T-helper 17 cell (primary cell): ENCODE measurements at places on chromosomes 3 and 15. TPM values are rescaled to one million over a fixed set of nuclear protein-coding genes. Genes with fewer than 3 reads are reported as not detected.

CDAN1 gene
- 18.2 TPM for total RNA-seq

DNA sequence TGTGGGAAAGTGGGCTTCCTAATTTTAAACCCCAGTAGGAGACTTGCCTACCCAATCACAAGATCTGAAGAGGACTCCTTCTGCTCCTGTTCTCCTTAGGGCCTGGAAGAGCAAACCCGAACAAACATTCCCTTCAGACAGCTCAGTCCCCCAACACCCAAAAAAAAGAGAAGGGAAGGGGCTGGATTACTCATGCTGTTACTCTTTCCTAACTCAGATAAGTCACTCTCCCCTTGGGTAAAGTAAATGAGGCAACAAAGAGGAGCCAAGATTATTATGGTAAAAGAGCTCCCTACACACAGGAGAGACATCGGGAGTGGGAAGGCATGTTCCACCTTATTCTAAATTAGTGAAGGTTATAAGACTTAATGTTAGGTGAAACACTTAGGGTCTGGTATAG is 18.1 kb upstream of the LEKR1 start:
- DNase-seq, result no peak

DNA sequence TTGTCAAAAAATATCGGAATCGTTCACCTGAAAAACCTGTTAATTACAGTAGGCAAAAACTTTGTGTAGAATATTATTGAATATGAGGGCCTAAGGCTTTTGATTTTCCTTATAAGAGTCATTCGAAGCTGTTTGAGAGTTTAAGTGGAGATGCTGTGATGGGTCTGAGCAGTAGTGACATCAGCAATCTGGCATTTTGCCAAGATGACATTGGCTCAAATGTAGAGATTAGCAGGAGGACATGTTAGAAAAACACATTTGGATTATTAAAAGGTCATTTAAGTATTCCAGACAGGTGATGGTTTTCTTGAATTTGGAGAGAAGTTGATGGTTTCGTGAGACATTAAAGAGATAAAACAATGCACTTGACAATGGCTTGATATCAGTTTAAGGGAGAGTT is 12.9 kb downstream of the OR5AC2 start:
- no peak for DNase-seq

GJD2 gene
- not detected for total RNA-seq

KNL1 gene
- total RNA-seq, result 4.6 TPM

DNA sequence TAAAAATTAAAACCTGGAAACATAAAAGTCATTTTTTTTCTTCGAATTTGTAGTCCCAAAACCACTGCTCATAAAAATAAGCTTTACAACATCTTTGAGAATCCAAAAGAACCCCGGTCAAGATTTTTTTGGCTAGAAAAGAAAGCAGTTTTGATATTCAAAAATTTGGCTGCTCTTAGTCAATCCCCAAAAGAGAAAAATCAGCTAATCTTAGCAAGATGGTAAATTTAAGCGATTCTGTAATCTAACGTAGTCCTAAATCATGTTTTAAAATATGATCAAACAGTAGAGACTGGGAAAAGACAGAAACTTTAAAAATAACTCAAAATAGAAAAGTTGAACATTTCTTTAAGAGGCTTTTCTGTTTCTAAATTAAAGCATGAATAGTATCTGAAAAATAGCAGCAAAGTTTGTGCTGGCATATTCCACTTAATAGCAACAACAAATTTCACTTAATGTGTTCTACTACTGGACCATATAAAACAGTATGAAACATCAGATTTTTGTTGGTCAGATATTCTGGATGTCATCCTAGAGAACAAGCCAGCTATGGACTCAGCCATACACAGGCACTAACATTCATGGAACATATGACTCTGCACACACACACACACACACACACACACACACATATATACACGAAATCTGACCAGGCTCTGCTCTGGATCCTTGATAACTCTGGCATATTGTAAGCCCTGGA is 19.1 kb upstream of the NR2F2 start:
- no peak for DNase-seq

DNA sequence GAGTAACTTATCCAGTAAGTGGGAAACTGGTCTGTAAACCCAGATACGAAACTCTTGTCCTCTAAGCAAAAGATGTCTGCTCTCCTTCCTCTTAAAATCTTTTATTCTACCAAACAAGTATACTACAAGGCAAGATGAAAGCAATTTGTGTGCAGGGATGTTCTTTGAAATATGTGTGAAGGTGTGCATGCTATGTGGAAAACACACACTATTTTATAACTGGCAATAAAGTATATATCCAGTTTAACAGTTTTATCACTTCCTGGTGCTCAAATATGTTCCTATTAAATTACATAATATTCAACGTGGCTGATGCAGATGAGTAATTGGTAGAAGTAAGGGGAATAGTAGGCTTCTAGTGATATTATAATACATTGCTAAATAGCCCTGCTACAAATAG is 566.5 kb downstream of the ROBO2 start:
- no peak for DNase-seq

DNA sequence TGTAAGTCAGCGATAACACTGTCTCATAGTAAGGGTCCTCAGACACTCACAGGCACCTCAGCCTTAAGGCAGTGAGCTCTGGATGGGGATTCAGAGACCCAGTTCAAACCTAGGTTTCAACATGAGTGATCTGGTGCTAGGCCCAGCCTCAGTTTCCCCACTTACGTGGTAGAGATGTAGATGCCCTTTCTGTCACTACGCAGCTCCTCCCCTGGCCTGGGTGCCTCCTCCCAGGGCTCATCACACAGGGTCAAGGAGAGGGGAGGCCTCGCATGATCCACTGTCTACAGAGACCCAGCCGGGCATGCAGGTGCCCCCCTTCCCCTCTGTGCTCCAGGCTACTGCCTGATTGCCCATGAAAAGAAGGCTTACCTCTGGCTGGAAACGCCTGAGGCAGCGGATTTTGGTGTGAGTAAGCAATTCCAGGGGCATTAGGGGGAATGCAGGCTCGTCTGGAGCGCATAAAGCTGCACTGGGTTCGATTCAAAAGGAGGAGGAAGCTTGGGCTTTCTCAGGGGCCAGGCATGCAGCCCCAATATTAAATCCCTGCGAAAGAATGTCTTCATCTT is 69.8 kb upstream of the ANKRD34C start:
- DNase-seq, result no peak

- no peak for DNase-seq
These were observed 5.0 kb upstream of the PRRT3 start for GRCh38 chr3:9957214-9957613.

GRCh38 chr3:50441424-50442217 is 61.8 kb downstream of the CACNA2D2 start:
- DNase-seq, result no peak

SYNPR gene
- total RNA-seq, result not detected

- no peak for DNase-seq
These were observed 153.2 kb downstream of the CTNNB1 start for GRCh38 chr3:41352510-41352909.

ACKR4 gene
- 0.32 TPM for total RNA-seq

DNA sequence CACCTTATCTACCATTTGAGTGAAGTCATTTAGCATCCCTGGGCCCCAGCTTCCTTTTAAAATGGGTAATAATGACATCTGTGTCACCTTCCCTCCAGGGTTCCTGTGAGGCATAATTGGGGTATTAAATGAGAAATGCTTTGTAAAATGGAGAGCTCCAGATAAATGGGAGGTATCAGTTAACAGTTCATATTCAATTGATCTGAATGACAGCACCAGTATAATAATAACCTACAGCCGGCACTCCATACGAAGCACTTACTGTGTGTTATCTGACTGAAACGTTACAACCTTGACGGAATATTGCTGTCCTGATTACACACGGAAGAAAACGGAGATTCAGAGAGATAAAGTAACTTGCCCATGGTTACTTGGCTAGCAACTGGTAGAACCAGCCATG is 53.6 kb downstream of the BHLHE40 start:
- DNase-seq, result no peak
